ENCODE measurements at places on chromosomes 5 and 9.

DNA sequence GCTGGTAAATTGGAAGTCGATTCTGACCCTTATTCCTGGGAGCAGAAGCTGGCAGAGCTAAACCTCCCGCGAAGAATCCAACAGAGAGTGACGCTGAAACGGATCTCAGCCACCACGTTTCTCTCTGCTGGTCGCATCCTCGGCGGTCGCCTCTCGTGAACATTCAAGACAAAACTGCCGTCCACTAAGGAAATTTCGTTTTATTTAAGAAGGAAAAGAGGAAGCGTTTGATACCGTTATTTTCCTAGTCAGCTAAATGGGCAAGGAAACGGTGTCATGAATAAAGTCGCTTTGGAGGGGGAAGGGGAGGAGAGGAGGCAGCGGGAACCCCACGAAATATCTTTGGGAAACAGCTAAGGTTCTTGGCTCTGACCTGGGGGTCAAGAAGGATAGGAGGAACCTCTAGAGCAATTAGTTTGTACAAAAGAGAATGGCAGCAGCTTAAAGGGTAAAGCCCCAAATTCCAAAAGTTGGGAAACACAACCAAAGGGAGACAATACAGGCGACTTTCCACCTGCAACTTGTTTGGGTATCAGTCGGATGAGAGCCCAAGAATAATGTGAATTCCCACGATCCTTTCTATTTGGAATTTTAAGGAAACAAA lies 1.9 kb downstream of the FOXB2 start:
- no peak for DNase-seq

DNA sequence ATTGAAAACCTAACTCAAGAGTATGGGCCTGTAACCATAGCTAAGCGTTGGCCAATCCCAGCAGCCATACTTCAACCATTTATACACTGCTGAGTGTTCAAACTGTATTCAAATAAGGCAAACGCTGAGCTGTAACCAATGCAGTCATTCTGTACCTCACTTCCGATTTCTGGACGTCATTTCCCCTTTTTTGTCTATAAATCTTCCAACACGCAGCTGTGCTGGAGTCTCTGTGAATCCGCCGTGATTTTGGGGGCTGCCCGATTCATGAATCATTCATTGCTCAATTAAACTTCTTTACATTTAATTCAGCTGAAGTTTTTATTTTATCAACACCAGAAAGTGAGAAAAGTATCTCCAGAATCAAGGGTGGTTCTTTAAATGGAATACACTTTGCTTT lies 31.7 kb downstream of the MTX3 start:
- no peak for DNase-seq

DNA sequence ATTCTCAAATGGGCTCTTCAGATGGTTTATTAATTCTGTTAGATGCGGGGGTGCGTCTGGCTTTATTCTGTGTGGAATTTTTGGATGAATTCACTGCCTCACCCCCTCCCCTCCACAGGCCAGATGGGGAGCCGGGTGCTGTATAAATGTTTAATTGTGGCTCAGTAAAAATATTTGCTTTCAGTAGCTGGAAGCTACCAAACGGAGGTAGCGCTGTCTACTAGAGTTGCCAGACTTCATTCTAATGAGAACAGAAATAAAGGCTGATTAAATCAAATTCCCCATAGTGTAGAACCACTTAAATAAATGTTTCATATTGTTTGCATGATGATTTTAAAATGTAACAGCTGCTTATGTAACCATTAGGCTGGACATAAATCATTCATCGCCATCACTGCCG lies 34.5 kb upstream of the KCNMB1 start:
- no peak for DNase-seq

- no peak for DNase-seq
These were observed 54.3 kb downstream of the PSD2 start for GRCh38 chr5:139849942-139850341.

GRCh38 chr5:14451871-14452270 lies 129.7 kb upstream of the OTULINL start:
- no peak for DNase-seq

GRCh38 chr5:7016999-7017747 lies 303.9 kb downstream of the TENT4A start:
- DNase-seq, result no peak

GRCh38 chr5:39857041-39857440 lies 432.3 kb upstream of the DAB2 start:
- no peak for DNase-seq

- no peak for DNase-seq
These were observed 4.0 kb upstream of the CSF2 start for GRCh38 chr5:132069561-132069960.

GRCh38 chr5:115322729-115323128 lies 26.3 kb upstream of the CCDC112 start:
- no peak for DNase-seq

GRCh38 chr9:97993000-97993399 lies 9.9 kb downstream of the ANP32B start:
- no peak for DNase-seq

- no peak for DNase-seq
These were observed 1109.0 kb upstream of the ACO1 start for GRCh38 chr9:31275419-31275818.

DNA sequence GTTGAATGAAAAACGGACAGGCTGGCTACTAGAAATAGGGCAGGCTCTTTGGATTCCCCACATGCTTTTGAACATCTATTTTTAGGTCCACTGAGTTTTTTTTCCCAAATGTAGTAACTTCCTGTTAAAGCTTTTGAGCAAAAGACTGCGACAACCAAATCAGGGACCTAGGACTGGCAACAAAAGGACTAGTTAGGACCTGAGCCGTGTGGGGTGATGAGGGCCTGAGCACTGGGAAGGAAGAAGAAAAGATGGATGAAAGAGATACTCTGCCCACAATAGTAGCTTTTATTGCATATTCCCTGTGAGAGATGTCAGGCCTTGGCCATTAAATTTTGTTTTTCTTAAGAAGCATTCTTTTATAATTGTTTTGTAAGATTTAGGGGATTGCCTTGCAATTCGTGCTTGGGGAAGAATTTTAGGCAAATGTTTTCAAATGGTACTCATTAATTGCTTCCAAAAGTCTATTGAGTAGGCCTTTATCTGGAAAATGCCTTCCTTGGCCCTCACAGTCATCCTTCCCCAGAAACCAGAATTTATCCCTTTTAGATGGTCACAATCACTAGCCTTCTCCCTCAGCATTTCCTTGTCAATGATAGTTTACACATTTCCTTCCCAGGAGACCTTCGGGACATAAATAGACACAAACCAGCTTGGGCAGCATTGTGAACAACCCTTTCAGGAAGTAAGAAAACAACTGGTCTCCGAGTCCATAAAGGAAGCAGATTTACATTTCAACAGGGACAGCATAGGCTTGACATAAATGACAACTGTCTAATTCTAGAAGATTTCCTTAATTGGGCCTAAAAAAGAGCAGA lies 166.5 kb downstream of the RMI1 start:
- DNase-seq, result no peak

GRCh38 chr5:90802474-90803317 lies 244.1 kb downstream of the ADGRV1 start:
- no peak for DNase-seq

DNA sequence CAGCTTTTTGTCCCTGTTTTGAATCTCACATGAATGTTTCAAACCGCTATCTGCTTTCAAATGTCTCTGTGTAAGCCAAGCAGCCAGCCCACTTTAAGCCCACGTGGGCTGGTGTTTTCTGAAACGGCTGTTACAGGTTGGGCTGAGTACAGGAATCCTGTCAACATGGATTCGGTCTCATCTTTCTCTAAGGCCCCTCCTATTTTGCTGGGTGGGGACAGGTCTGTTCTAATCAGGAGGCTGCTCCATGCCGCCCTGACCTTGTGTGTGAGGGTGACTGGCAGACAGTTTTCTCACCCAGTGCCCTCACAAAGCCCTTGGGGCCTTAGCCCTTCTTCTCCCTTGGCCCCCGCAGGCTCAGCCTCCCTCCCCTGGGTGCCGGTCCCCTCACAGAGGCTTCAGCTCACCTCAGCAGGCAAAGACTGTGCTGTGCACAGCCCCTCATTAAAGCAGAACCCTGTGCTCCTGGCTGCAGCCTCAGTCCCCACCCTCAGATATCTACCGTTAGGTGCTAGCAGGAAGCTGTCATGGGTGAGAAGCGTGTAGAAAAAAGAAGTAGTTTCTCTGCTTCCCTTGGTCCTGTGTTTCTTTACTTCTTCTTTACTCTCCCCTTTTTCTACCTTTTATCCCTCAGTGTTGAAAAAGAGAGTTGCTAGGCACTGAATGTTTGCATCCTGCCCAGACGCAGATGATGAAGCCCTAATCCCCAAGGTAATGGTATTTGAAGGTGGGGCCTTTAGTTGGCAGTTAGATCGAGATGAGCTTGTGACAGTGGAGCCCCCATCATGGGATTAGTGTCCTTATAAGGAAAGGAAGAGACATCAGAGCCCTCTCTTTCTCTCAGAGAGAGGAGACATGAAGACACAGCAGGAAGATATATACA lies 205.7 kb downstream of the ADAMTS12 start:
- DNase-seq, result no peak

- no peak for DNase-seq
These were observed 575.8 kb downstream of the CSNK1G3 start for GRCh38 chr5:124087752-124088151.

Measured in activated naive CD4-positive, alpha-beta T cell (primary cell).